AG04449 (cell line): ENCODE measurements at places on chromosomes 2 and 18.

DNA sequence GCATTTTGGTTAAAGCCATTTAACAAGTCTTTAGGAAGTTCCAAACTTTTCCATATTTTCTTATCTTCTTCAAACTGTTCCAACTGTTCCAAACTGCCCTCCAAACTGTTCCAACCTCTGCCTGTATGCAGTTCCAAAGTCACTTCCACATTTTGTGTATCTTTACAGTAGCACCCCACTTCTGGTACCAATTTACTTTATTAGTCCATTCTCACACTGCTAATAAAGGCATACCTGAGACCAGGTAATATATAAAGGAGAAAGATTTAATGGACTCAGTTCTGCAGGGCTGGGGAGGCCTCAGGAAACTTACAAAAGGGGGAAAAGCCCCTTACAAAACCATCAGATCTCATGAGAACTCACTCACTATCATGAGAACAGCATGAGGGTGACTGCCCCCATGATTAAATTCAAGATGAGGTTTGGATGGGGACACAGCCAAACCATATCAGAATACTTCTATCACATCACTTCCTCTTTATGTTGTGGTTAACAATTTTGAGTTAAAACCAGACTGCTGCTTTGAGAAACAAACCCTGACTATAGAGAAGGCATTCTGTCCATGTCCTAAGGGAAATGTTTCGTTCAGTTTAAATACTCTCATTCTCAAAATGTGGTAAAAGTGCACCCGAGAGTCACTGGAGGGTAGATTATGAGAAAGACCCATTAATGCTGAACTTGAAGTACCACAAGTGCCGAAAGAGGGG is 11.0 kb downstream of the IL18R1 start:
- DNase-seq: no peak

DNA sequence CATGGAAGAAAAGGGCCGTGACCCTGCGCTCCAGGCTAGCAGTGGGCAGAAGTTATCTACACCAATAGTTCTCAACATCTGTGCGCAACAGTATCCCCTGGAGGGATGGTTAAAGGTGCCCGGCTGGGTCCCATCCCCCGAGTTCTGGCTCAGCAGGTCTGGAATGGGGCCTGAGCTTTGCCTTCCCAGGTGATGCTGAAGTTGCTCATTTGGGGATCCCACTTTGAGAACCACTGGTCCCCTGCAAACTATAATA is 31.1 kb downstream of the DNMT3A start:
- DNase-seq: no peak

GRCh38 chr2:191675807-191676721 is 1.9 kb upstream of the NABP1 start:
- no peak for DNase-seq

- DNase-seq: no peak
Observed at GRCh38 chr18:60417946-60418345, 45.4 kb upstream of the MC4R start.

DNA sequence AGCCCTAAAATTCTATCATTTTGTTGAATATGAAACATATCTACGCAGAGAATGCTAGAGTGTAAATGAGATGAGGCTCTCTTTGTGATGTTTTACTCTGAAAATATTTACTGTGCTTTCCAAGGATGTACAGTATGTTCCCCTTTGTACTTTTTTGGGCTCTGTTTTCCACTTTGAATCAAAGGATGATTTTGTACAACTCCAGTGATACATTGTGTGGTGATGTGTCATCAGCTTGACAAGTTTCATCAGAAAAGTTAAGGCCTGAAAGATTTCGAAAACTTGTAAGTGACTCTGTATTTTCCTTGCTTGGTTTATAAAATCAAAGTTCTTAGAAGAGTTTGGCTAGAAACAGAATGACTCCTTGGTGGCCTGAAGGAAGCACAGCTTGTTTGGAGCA is 206.3 kb downstream of the LTBP1 start:
- no peak for DNase-seq
